ENCODE measurements at places on chromosomes 6 and 20.

DNA sequence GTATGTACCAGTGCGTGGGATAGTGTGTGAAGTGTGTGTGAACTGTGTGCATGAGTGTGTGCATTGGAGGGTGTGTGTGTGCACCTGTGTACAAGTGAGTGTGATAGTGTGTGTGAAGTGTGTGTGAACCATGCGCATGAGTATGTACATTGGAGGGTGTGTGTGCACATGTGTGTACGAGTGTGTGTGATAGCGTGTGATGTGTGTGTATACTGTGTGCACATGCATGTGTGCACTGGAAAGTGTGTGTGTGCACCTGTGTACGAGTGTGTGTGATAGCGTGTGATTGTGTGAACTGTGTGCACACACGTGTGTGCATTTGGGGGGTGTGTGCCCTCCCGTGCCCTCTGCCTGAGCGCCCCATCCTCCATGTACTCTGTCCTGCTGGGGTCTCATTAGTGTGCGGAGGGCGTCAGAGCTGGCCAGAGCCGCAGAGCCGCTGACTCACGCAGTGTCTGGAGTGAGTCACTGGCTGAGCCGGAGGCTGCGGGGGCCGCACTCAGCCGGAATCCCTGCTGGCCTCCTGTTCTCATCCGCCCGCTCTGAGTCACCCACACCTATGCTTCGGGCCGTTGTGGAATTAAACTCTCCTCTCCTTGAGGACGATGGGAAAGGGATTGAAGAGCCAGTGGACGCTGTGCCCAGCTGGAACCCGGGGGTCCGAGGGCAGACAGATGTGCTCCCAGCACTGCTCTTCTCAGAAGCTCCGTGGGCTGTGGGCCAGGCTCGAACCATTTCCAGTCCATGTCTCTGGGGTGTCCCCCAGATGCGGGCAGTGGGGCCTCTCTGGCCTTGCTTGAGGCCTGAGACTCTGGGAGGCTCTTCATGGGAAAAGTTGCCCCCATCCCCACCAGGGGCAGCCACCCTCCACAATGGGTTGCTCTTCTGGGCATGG lies 27.3 kb upstream of the STX16 start:
- peak; percentile 71 for DNase-seq

DNA sequence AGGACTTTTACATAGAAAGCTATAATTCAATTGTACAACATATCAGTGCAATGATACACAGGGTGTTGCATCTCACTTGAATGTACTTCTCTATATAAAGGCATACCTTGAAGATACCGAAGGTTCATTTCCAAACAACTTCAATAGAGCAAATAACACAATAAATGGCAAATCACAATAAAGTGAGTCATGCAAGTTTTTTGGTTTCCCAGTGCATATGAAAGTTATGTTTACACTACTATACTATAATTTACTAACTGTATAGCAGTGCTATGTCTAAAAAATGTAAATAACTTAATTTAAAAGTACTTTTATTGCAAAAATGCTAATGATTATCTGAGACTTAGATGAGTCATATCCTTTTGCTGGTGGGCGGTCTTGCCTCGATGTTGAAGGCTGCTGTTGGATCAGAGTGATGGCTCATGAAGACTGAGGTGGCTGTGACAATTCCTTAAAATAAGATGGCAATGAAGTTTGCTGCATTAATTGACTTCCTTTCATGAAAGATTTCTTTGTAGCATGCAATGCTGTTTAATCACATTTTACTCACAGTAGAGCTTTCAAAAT lies 188.8 kb downstream of the TASP1 start:
- DNase-seq: no peak

DNA sequence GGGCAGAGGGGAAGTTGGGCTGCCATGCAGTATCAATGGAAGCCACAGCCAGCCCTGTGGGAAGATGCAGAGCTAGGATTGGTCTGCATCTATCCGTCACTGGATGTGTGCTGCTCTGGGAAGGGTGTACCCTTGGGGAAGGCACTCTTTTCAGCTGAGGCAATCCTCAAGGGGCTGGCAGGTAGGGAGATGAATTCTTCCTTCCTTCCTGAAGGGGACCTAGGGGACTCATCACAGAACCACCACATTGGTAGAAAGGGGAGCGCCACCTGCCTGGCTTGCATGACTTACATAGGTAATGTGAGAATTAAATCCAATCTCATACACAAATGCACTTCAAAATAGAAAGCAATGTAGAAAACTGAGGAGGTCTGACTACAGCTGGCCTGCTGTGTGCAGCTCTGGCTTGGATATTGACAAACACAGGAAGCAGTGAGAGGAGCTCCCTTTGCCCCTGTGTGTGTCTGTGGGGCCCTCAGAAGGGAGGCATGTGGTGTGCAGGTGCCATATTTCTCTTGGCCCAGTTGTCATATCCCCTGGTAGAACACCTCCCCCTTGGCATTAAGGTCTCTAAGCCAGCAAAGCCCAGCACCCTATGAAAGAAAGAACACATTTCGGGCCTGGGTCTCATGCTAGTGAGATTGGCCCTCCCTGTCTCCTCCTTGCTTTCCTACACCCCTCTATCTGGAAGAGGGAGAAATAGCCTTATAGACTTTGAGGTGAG lies 260.3 kb upstream of the MOCS1 start:
- DNase-seq: no peak

- DNase-seq: no peak
These were observed 174.5 kb downstream of the COL21A1 start for GRCh38 chr6:56072856-56073255.

DNA sequence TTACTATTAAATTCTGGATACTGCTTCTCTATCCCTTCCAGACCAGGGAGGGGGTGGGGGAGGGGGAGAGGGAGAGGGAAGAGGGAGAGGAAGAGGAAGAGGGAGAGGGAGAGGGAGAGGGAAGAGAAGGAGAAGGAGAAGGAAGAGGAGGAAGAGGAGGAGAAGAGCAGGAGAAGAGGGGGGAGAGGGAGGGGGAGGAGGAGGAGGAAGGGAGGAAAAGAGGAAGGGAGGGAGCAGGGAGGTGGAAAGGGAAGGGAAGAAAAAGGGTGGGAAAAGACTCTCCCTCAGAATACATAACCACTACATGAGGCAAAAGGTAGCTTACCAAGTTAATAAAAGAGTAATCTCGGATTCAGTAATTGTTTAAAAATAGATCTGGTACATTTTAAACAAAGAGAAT lies 46.0 kb downstream of the FAM184A start:
- no peak for DNase-seq

DNA sequence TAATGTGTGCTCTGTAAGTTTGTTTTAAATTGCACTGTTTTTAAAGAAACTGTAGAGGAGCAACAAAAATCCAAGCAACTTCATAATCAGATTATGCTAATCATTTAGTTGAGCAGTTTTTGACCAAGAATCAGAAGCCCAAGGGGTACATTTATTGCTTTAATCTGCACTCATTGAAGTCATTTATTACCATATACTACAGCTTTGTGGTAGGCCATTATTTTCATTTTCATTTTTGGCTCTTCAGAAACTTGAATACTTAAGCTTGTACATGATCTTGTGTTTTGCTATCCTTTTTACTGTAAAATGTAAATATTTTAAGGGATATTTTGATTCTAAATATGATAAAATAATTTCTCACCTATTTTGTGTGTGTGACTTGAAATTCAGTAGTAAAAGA lies 78.5 kb downstream of the PHF3 start:
- no peak for DNase-seq

DNA sequence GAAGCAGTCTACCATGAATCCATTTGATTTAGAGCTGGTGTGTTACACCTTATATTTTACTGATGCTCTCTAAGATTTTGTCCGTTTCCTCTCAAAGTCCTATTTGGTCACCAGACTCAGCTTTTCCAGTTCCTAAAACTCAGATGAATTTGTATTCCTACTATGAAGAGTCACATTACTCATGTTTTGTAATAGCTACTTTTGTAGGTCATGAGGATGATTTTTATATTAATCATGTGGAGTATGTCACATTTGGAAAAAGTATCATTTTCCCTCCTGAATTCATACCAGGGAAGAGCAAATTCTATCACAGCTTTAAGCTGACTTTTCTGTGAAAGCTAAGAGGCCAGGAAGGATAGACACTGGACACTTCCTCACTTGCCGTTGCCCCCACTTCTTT lies 140.6 kb upstream of the SCGN start:
- no peak for DNase-seq

- no peak for DNase-seq
These were observed 152.2 kb upstream of the SOX4 start for GRCh38 chr6:21441386-21441785.

DNA sequence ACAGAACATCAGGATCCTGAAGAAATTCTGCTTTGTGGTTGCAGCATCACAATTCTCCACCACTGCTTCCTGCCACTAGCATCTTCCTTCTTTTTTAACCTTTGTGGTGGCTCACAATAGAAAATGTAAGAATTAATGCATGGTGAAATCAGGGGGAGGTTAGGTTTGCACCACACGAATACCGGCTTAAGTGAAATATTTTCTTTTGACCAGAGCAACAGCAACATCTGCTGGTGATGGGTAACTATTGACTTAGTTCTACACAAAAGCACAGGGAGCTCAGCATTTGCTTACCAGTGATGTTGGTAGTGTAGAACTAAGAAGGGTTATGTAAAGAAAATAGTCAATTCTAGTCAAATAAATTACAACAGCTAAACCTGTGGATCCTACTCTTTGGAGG lies 280.5 kb downstream of the SYNE1 start:
- DNase-seq: peak; percentile 47

GRCh38 chr6:162964488-162965140 lies 236.8 kb downstream of the PACRG start:
- DNase-seq: no peak

- no peak for DNase-seq
These were observed 350.7 kb upstream of the RNF24 start for GRCh38 chr20:4366076-4366475.

- DNase-seq: no peak
These were observed 983 bp downstream of the RBBP9 start for GRCh38 chr20:18496042-18496441.

DNA sequence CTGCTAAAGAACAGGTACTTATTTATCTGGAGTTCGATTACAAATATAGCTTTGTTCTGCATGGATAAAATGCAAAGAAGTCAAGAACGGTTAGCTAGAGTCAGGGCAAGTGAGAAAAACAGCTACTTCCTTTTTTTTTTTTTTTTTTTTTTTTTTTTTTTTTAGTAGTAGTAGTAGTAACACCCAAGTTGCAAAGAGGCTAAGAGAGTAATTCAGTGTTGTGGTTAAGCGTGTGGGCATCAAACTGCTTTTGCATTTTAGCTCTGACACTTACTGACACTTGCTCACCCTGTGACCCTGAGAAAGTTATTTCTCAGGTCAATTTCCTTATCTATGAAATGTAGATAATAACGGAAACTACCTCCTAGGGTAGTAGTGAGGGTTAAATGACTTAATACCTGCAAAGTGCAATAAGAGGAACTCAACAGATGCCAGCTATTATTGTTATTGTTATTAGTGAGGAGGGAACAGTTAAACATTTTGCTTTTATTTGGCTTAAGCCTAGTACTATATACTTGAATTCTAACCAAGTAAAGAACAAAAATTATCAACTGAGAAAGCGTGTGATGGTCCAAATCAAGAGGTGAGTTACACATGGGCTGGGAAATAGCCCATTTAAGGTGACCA lies 86.7 kb upstream of the BACH2 start:
- DNase-seq: no peak

GRCh38 chr6:146547889-146548288 lies 4.3 kb downstream of the RAB32 start:
- no peak for DNase-seq

GRCh38 chr6:104227508-104227907 lies 632.2 kb downstream of the HACE1 start:
- no peak for DNase-seq

DNA sequence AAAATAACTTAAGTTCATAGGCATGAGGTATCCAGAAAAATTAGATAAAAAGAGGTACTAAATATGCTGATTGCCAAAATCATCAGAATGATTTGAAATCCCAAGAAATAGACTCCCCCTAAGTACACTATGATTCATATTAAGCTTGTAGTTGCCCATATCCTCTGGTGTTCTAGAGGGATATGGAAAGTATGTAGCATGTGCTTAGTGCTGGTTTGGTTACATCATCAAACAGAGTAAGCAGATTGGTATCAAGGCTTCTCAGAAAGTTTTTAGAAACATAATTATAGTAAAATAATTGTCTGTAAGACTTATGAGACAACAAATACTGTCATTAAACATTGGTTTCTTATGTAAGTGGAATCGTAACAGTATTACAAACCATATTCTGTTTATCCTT lies 166.4 kb downstream of the FAXC start:
- no peak for DNase-seq

DNA sequence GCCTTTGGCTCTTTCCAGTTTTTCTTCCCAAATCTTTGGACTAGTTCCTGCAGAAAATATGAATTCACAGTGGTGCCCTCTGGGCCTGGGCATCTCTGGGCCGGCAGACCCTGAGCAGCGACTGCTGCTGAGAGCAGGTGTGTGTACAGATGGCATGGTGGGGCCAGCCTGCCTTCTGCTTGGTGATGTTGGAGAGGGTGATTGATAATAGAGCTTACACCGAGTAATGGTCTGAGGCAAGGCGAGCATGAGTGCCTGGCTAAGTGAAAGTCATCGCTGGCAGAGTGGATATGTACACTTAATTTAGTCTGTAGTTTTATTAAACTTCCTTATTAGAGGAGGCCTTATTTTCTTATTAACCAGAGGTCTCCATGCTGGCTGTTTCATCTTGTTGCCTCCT lies 156.9 kb downstream of the CDKAL1 start:
- DNase-seq: no peak

DNA sequence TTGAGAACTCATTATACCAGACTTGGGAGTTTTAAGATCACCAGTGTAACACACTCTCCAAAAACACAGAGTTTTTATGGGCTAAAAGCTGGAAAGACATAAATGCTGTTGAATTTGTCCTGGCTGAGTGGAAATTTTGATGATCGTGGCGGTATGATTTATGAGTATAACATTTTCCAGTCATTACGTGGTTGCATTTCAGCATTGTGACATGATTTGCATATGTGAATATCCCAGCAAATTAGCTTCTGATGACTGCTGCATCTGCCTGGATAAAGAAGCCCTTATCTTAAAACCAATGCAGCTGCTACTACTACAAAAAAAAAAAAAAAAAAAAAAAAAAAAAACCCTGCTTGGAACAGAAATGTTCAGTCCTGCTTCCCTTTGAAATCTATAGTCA lies 850.9 kb downstream of the TFAP2A start:
- DNase-seq: no peak

DNA sequence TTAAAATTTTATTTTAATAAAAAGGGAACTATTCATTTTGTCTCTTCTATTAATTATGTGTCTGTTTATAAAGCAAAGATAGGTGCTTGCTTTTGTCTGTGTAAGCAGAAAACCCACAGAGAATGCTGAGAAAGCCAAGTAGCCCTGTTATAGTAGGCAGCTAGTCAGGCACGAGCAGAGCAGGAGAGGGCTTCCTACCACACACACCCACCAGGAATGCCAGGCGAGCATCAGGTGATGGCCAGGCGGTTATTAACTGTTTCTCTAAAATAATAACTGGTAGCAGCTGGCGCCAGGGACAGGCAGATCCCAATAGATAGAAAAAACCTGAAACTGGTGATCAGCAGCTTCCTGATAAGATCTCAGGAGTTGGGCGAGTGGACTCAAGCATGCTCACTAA lies 15.7 kb downstream of the C6orf15 start:
- DNase-seq: no peak

DNA sequence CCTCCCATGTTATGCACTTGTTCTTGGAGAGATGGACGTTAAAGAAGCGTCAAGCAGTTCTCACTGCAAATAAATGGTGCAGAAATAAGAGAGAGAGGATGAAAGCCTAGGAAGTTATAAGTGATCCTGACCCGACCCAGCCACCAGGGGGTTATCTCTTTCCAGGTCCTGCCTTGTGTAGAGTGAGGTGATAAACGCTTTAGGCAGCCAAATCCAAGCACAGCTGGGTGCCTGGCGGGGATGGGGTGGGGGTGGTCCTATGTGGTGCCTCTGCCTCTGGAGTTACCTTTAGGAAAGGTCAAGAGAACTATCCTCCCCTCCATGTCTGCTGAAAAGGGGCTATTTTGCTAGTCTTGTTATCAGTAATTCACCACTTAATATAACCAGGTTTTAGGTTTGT lies 9.2 kb upstream of the TFAP2A start:
- DNase-seq: no peak
